ENCODE measurements at places on chromosomes 11 and 22.
A peak's percentile ranks its signal among the peaks of the same experiment; 100 is the strongest.

DNA sequence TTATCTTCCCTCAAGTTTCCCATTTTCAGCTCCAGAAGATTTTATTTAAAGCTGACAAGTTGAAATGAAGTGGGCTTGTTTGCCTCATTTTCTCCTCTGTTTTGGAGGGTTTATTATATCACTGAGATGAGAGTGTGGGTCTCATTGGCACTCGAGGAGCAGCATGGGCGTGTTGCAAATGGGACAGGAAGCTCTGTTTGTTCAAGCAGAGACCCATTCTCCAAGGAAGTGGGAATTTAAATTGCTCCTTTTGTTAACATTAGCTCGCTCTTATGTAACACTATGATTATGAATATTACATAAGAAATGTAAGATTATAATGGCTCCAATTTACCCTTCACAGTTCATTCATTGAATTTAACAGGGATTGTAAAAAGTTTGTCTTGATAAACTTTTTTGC, 317.7 kb upstream of the CTSC start:
- DNase-seq: no peak

DNA sequence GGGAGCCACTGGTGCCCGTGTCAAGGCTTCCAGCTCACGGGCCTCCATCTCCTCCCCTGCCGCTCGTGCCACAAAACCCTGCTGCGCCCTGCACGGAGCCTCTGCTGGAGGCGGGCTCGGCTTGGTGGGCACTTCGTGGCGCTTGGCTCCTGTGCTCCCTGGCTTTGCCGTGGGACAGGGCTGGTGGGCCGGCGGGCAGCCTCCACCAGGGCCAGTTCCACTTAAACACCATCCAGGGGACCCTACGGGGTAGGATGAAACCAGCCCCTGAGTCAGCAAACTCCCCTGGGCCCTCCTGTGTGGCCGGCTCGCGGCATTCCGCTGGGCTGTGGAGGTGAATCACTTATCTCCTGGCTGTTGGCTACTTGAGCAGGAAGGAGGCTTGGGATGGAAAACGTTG, 1304.6 kb downstream of the BRD1 start:
- DNase-seq: no peak

DNA sequence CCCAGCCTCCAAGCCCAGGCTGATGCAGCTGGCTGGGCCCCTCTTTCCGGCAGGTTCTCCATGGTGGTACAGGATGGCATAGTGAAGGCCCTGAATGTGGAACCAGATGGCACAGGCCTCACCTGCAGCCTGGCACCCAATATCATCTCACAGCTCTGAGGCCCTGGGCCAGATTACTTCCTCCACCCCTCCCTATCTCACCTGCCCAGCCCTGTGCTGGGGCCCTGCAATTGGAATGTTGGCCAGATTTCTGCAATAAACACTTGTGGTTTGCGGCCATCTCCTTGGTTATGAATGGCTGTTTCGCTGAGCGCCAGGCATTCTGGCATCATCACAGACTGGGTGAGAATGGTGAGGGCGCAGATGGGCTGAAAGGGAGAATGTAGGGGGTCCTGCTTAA, 3.6 kb downstream of the PRDX5 start:
- DNase-seq: no peak

GRCh38 chr11:126499131-126499752, 143.8 kb downstream of the ST3GAL4 start:
- DNase-seq: no peak

DNA sequence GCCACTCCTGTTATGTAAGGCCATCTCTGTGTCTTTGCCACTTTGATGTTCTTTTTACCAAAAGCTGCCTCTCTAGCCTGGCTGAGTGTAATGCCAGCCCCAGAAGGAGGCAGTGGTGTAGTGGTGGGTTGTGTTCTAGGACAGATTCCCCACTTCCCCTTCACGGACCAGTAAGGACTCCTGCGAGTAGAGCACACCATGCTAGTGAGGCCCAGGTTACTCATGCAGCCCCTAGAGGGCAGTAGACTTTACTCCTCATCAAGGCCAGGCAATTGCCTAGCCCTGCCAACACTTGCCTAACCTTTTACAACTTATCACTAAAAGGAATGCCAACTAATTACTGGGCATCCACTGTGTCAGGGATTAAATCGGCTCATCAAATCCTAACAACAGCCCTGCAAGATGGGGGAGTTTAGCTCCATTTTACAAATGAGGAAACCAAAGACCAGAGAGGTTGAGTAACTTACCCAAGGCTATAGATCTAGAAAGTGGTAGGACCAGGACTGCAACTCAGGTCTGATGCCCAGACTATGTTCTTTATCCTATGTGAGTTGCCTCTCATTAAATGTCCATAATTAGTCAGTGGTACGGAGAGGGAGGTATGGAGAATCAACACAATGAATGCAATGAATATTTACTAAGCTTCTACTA, 75.3 kb downstream of the APIP start:
- DNase-seq: no peak

GRCh38 chr11:13114566-13115379, 105.7 kb downstream of the RASSF10 start:
- peak; percentile 96 for DNase-seq

DNA sequence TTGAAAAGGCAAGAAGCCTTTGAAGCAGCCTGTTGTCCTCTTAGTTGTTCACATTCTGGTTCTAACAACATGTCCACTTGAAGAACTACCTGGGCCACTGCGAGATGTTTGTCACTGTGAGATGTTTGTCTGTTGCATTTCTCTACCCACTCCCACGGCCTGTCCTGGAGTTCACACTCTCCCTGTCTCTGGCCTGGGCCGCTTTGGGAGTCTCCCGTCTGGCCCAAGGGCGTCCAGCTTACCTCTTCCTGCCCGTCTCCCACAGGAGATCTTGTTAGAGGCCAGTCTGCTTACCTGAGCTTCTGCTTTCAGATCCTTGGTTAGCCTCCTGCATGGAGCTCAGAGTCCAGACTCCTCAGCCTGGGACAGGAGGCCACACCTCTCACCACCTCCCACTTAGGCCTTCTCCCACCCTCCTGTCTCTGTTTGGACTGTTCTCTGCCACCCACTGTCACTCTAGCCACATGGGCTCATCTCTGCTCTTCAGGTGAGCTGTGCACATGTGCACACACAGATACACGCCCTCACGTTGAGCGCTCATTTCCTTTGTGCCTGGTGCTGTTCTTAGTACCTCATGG, 66.0 kb downstream of the TBC1D22A start:
- no peak for DNase-seq

- no peak for DNase-seq
These were observed 76.2 kb upstream of the HORMAD2 start for GRCh38 chr22:30004101-30004500.

All from NCI-H1092 treated with DMSO at 0.1 percent for 48 hours (cell line).